ENCODE measurements at places on chromosomes 16 and 17. TPM values are rescaled to one million over a fixed set of nuclear protein-coding genes. Genes with fewer than 3 reads are reported as not detected.

GRCh38 chr17:263271-263670 lies 81.8 kb upstream of the DOC2B start:
- H3K27ac ChIP-seq, result no peak overlapping the region
- DNase-seq, result no peak
- H3K36me3 ChIP-seq, result no peaks in the 10 kb centered on the region
- H3K4me1 ChIP-seq, result peaks cover 58% of the 10 kb centered on the region
- no peak overlapping the region for H3K4me3 ChIP-seq

The RUNDC3A gene
- total RNA-seq, result 1.9 TPM

DNA sequence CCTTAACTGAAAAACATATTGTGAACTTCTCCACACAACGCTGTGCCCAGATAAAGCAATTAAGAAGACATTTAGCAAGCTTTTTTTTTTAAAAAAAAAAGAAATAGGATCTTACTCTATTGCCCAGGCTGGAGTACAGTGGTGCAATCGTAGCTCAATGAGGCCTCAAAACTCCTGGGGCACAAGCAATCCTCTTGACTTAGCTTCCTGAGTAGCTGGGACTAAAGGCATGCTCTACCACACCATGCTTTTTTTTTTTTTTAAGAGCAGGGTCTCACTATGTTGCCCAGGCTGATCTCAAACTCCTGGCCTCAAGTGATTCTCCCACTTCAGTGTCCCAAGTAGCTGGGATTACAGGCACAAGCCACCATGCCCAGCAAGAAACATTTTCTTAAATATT lies 20.1 kb downstream of the AP1G1 start:
- H3K27me3 ChIP-seq, result no peaks in the 10 kb centered on the region
- no peak overlapping the region for H3K27ac ChIP-seq
- no peak for DNase-seq
- no peaks in the 10 kb centered on the region for H3K36me3 ChIP-seq
- no peak overlapping the region for H3K4me3 ChIP-seq

- H3K27ac ChIP-seq, result no peak overlapping the region
- H3K4me1 ChIP-seq, result peaks cover 36% of the 10 kb centered on the region
- H3K4me3 ChIP-seq, result no peak overlapping the region
- no peaks in the 10 kb centered on the region for H3K36me3 ChIP-seq
- peaks cover 24% of the 10 kb centered on the region for H3K27me3 ChIP-seq
These were observed 45.9 kb downstream of the RAI1 start for GRCh38 chr17:17727111-17727659.

All from heart right ventricle (tissue), 16 donors.